ENCODE measurements at places on chromosomes 2 and 18.

- no peak for DNase-seq
These were observed 17.8 kb upstream of the CPO start for GRCh38 chr2:206921529-206921928.

- no peak for DNase-seq
These were observed 82.1 kb downstream of the HS1BP3 start for GRCh38 chr2:20568501-20569463.

GRCh38 chr18:10111944-10112343, 198.1 kb downstream of the VAPA start:
- DNase-seq = no peak

GRCh38 chr18:43542016-43542415, 264.7 kb upstream of the SYT4 start:
- DNase-seq = no peak

DNA sequence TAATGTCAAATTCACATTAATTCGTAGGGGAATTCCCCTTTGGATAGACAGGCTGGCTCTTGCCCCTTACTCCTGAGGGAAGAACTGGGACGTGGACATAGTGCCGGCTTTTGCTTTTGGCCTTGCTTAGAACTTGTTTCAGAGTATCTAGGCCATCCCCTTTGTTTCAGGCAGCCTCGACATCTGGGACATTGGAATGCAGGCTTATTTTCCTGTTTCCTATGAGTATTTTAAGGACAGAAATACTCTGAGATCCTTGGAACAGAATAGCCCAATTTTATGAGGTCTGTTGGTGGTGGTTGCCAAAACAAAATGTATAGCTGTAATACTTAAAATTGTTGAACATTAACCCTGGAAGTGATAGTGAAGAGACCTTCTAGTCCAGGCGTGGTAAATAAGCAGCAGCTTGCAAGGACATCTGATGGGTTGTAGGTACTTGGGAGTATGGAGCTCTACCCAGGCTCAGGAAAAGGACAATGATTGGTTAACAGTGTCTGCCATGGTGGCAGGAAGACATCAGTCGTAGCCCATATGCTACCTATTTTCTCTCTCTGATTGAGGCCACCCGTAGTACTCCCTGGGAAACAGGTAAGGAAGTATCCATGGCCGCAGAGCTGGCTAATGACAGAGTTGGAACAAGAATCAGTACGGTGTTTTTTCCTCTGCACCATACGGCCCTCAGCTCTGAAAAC, 112.4 kb downstream of the CDK15 start:
- DNase-seq = no peak

GRCh38 chr2:134379293-134379692, 125.4 kb downstream of the MGAT5 start:
- DNase-seq = no peak

DNA sequence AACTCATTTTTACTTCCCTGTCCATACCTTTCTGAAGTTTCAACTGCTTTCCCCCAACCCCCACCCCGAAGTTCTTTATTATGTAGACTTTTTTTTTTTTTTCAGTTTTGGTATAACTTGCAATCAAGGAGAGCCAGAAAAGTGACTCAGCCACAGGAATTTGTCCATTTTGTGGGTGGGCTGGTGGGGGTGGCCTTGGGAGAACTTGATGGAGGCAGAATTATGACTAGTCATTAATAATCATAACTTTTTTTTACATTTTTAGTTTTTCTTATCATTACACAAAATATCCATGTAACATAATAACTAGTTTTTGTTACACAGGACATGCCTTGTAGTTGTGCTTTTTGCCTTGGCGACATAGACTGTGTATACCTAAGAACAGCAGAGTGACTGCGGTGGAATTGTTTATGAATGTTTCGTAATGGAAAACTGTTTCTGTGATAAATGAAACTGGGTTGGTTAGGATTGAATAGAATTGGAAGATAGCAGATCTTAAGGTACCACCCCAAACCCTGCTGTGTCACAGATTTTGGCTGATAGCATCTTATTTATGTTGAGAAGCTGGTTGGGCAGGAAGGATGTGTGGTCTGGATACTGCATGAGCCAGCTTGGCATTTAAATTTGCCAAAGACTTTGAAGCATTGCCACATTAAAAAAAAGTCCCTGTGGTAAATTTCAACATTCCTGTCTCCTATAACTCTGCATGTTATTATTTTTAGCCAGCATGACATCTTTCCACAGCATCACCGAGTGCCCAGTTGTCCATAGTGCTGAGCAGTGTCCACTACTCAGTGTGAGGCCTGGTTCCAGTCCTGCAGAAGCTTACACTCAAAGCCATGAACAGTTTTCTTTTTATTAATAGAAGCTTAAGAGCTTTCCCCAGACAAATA, 30.7 kb downstream of the LYPD6B start:
- no peak for DNase-seq

DNA sequence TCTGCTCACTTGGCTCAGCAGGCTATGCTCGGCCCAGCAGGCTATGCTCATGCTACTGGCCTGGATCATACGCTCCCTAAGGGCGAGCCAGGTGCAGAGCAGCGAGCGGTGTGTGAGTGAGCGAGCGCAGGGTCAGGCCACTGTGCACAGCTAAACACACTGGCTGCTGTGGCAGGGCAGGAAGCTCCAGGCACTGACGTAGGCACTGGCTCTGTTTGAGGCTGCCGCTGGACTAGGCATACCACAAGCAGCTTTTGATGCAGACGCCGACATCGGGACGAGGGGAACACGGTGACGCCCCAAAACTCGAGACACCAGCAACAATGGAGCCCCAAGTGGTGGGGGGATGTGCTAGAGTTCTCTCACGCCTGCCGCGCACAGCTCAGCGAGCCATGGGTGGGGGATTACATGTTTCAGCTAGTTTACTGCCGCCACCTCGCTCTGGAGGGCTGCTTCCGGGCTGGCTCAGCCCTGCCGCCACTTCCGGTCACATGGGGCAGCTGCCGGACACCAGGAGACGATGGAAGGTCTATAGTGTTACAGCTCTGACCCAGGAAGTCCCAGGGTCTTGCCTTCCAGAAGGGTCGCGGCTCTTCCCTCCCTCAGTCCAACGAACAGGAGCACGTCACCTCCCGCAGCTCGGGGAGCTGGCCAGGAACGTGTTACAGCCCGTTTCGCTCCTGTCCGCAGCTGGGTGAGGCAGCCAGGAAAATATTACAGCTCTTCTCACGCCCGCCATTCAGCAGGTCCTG, 1176.9 kb upstream of the LRRTM1 start:
- DNase-seq = peak; percentile 10

GRCh38 chr2:105329197-105329554, 359 bp downstream of the TGFBRAP1 start:
- DNase-seq = no peak

DNA sequence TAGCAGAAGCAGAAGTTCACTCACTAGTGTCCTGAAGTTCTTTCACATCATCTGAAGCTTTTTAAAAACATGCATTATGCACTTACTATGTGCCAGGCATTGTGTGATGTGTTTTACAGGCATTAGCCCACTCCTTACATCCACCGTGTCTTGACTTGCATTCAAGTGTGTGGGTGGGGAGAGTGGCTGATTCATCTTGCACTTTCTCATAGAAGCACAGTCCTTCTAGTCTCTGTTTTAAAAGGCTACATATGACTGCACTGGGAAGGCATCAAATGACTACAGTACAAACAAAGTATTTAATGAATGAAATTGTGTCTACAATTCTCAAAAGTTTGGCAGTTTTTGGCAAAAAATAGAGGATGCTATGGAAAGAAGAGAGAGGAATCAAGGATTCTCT, 21.6 kb upstream of the DSC3 start:
- DNase-seq = no peak

GRCh38 chr2:20157193-20157891, 67.6 kb downstream of the SDC1 start:
- DNase-seq = no peak

GRCh38 chr18:11419338-11419737, 190.1 kb upstream of the SLC35G4 start:
- DNase-seq = no peak

DNA sequence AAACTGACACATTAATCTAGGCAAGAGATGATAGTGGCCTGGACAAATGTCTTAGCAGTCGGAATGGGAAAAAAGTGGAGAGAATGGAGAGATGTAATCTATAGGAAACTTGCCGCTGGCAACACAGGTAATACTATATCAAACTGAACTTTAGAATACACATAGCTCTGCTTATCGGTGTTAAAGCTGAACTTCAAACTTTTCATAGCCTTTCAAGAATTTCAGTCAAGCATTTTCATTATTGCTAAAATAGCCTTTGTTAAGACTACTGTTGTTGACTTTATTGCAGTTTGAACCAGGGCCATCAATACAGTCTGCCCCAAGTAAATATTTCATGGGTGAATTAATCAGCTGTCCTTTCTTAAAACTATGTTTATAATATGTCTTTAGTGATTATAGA, 12.9 kb upstream of the CHST9 start:
- DNase-seq = no peak
